Stimulated activated CD8-positive, alpha-beta memory T cell treated with anti-CD3 and anti-CD28 coated beads, Interleukin-15, amount 100 ng/mL, for 24 hours (primary cell): ENCODE measurements at places on chromosomes 1 and 21.

DNA sequence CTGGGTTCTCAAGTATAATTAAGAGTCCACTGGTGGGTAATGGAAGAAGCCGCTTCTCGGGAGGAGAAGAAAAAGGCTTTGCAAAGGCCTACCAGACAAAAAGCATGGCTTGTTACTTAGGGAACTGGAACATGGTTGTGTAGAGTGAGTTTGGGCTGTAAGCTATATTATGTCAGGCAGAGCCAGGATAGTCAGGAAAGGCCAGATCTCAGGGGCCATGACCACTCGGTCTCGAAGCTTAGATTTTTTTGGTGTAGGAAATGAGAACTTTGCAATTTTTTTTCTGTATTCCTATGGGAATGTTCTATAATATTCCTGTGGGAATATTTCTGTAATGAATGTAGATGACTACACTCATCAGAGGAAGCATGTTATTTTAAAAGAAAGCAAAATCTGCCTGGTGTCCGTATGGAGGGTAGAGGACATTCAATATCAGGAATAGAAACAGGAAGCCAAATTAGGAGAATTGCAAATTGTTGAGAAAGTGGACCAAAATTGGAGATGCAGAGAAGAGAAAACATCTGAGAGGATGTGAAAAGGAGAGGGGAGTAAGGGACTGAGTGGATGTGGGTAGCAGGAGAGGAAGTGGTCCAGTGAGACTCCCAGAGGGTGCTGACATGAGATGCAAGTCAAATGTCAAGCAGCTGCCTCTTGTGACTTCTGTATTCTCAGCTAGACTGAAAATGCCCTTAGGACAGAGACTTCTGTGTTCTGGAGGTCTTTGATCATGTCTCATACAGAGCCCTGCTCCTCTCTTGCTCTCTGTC is 45.2 kb upstream of the HAO2 start:
- no peak for DNase-seq

DNA sequence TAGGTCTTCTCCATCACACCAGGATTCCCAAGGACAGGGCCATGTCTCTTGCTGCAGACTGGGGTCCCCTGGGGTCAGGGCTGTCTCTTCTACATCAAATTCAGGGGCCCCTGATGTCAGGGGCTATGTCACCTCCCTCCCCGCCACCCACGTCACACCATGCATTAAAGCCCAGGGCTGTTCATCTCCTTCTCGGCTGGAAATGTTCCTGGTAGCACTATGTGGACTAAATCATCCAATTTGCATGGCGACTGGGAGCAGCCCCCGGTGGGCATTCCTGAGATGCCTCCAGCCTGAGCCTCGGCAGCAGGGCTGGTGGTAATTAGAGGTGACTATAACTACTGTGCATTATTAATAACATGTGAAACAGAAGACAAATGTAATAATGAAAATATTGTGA is 151.7 kb upstream of the HMGB4 start:
- DNase-seq, result no peak

- DNase-seq, result no peak
These were observed 51.7 kb upstream of the ACADM start for GRCh38 chr1:75672528-75673393.

DNA sequence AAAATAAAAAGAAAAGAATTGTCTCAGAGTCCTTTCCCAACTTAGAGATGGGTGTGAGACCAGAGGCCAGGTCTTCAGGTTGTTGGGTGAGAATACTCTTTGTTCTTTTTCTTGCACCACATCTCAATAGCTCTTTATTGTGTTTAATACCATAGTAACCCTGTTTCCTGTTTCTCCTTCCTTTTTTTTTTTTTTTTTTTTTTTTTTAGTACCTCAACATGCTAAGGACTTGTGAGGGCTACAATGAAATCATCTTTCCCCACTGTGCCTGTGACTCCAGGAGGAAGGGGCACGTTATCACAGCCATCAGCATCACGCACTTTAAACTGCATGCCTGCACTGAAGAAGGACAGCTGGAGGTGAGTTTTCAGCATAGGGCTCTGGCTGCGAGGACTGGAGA is 24.4 kb downstream of the CELF3 start:
- DNase-seq, result no peak

DNA sequence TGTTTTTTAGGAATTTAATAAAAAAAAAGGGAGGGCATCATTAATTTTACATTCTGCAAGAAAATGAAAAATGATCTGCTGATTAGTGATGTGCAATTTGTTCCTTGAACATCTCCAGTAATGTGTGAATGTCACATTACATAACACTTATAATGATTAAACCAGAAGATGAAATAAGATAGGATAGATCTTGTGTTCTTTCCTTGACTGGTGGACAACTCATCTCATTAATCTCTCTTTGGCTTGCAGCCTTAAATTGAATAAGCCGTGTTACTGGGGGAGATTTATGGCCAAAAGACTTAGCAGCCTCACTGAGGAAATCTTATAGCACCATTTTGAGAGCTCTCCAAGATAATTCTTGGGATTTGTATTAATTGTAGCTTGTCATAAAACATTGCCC is 217.2 kb downstream of the ST6GALNAC3 start:
- no peak for DNase-seq

DNA sequence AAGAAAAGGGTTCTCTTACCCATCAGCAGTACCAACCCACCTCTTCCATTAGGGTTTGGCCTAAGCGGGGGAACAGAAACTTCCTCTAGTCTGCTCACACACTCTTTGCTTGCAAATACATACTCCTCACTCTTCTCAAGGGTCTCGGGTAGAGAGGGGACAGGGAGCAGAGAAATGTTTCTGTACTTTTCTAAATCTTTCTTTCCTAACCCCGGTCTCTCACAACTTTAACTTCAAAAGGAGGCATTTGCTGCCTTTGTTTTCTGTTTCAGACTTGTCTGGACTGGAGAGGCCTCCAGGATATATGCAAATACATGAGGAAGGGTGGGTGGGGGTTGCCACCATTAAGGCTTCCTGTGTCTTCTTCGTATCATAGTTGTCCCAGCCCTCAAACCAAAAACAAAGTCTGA is 10.5 kb upstream of the LAX1 start:
- DNase-seq, result no peak

GRCh38 chr21:30874526-30874925 is 6.9 kb downstream of the KRTAP11-1 start:
- no peak for DNase-seq

- DNase-seq, result no peak
These were observed 3.1 kb upstream of the NID1 start for GRCh38 chr1:236067854-236068454.

DNA sequence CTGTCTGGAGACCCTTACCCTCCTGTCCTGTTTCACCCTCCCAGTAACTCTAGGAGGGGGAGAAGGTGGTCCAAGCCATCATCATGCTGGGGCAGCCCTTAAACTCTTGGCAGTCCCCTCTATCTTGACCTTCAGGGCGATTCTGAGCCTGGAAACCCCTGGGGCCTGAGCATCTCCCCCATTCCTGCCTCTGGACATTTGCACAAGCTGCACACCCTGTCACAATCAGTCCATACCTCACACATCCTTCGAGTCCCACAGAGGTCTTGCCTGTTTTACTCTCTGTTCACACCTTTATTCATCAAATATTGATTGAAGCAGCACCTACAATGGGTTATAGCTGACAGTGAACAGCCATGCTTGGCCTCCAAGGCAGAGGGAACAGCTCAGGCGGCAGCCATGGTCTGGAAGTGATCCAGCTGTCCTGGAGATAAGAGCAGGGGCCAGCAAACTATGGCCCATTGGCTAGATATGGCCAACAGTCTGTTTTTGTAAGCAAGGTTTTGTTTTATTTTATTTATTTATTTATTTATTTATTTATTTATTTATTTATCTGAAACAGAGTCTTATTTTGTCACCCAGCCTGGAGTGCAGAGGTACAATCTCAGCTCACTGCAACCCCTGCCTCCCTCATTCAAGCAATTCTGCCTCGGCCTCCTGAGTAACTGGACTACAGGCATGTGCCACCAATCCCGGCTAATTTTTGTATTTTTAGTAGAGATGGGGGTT is 7.1 kb upstream of the FAM131C start:
- no peak for DNase-seq

GRCh38 chr1:228271701-228272251 is 63.9 kb downstream of the OBSCN start:
- DNase-seq, result no peak

DNA sequence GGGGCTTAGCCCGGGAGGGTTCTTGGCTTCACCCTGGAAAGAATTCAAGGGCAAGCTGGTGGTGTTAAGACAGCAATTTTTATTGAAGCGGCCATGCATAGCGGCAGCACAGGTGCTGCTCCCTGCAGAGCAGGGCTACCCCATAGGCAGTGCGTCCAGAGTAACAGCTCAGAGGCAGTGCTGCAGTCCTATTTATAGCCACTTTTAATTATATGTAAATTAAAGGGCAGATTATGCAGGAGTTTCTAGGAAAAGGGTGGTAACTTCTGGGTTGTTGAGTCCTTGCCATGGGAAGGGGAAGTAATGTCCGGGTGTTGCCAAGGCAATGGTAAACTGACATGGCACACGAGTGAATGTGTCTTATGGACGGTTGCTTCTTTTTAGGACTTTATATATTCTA is 57.0 kb downstream of the VPS26C start:
- no peak for DNase-seq

DNA sequence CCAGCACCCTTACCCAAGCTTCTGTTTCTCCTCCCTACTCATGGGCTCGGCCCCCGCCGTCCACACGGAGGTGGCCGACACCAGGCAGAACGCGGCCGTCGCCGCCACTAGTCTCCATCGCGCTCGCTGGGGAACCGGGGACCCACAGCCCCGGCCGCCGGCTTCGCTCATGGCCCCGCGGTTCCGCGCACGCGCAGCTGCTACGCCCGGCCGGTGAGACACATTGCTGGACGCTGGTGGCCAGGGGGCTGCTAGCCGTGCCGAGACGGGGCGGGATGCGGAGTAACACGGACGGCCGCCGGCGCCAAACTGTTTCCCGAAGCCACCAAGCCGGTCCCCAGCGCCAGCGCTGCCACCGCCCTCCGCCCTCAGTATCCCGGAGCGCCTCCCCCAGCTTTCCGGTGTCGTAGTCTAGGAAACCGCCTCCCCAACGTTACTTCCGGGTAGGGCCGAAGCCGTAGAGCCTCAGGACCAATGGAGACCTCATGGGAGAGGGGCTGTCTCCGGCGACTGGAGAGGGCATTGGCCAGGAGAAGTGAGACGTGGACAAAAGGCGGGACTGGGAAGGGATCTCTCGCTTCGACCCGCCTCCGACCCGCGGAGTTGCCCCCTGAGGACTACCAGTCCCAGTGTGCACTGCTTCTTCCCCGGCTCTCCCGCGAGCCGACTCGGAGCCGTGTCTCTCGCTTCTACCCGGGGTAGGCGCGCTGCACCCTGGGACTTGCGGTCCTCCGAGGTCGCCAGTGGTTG is at the start of gene EDEM3:
Gene EDEM3 (minus strand): TSS at position 383 of the 750 bp plus-strand sequence. CDS start 212 bp downstream, at position 171.
- DNase-seq, result peak; percentile 77

DNA sequence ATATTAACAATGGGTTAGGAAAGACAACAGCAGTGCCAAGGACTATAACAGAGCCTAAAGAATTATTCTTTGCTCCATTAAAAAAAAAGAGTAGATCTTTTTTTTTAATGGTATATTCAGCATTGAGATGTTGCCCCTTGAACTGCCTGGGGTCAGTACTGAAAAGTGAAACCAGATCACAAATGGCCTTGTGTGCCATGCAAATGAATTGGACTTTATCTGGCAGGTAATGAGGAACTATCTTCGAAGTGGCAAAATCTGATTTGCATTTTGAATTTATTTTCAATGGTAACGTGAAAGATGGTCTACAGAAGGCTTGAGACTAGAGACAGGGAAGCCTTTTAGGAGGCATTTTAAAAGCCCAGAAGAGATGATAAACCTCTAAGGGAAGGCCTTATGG is 21.4 kb upstream of the PKN2 start:
- no peak for DNase-seq

DNA sequence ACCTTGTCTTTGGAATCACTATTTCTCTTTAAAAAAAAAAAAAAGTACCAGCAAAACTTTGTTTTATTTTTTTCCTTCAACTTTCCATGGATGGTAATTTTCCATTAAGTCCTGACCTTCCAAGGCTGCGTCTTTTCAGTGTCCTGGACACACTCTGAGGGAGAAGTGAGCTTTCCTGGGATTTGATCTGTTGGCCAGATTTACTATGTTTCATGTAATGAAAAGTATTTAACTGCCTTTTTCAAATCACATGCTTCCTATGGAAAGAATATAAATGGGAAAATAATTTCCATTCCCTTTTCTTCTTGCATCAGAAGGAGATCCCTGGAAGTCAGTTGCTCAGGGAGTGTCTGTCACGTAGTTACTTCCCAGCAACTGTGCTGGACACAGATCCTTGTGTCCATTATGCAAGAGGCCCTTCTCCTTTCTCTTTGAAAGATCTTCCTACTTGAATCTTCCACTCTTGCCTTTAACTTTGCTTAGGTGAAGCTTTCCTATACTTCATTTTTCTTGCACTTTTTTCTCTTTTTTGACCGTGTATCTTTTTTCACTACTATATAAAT is 59.3 kb downstream of the CENPF start:
- DNase-seq, result no peak

GRCh38 chr1:160818207-160818937 is 22.4 kb downstream of the LY9 start:
- DNase-seq, result no peak

DNA sequence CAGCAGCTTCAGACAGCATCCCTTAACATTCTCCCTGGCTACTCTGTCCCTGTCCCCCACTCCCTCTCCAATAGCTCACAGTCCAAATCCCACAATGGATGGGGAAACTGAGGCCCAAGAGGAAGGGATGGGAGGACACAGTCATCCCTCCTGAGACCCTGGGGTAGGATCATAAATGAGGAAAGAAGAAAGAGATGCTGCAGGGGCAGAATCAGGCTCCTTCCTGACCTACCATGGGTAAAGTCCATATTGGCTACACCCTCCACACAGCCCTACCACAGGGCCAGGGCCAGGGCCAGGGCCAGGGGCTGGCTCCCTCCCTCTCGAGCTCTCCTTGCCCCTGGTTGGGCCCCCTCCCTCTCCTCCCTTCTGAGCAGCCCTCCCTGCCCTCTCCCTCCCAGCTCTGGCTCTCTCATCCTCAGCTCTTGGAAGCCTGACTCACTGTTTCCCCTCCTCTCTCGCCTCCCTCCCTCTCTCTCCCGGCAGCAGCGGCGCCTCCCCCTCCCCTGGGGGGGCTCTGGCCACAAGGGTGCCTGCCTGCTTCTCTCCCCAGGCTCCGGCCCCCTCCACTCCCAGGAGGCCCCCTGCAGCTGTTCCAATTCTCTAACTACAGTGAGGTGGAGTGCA is 4.9 kb downstream of the AHDC1 start:
- DNase-seq, result no peak

- no peak for DNase-seq
These were observed 39.5 kb downstream of the LCA5L start for GRCh38 chr21:39406065-39406464.

- DNase-seq, result no peak
These were observed 2.1 kb downstream of the ADAMTS4 start for GRCh38 chr1:161196521-161197451.

- no peak for DNase-seq
These were observed 140.0 kb downstream of the OMA1 start for GRCh38 chr1:58406301-58407071.

DNA sequence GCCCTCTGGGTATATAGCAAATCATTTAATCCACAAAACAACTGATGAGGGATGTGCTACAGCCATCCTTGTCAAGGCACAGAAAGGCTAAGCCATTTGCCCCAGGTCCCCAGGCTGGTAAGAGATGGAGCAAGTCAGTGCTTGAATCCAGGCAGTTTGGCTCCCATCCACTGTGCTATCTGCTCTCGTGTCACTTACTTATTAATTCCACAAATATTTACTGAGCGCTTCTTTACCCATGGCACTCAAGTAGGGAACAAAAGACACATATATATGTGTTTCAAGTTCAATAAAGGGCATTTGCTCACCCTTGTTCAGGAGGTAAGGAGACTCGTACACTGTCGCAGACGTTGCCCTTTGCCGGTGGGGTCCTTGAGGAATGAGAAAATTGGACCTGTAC is 38.6 kb upstream of the MPZL1 start:
- DNase-seq, result no peak

- no peak for DNase-seq
These were observed 35.6 kb downstream of the IL23R start for GRCh38 chr1:67201891-67202290.
